Skeletal muscle cell (primary cell): ENCODE measurements at places on chromosomes 4 and X.

- DNase-seq: no peak
Observed at GRCh38 chr4:3237712-3238560, 11.0 kb upstream of the MSANTD1 start.

GRCh38 chrX:120761810-120762209 is 113.9 kb downstream of the CT47B1 start:
- DNase-seq: peak; percentile 56

DNA sequence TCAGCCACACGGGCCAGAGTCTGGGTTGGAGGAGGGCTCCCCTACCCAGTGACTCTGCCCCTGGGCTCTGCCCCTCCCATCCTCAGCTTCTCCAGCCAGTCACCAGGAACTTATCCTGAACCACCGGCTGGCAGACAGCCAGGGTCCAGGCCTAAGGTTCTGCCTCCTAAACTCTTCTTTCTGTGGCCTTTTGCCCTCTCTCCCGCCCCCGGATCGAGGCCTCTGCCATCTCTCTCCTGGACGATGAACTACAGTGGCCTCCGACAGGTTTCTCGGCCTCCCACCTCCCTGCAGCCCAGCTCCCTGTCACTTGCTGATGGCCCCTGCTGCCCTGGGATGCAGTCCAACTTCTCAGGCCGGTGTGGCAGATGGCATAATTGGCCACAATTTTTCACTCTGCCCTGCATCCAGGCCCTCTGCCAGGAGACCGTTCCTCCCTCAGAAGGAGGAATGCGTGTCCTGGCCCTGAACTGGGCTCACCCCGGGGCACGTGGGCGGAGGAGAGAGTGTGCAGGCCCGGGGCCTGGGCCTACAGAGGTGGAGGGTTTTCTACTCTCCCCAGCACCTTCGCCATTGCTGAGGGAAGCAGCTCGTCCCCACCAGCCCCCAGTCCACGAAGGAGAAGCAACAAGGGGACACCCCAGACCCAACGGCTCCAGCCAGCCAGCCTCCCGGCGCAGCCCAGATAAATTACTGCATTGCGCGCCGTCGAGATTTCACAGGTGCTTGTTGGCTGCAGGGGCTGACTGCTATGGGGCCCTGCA is 81.9 kb upstream of the LRPAP1 start:
- DNase-seq: no peak

DNA sequence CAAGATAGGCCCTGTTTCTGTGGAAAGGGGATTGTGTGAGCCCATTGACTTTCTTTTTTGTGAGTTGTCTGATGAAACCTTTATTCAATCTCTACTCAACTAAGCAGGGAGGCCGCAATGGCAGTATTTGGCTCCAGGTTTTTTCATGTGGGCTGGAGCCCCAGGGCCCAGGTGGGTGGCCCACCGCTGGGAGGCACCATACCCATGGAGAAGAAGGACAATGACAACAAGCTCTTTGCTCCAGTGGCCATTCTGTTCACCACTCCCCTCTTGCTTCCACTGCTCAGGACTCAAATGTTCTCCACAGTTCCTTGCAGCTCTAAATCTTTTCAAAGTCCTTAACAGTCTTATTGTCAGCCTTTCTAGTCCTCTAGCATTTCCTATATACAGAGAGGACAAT is 54.1 kb downstream of the HOPX start:
- DNase-seq: no peak

- DNase-seq: no peak
Observed at GRCh38 chrX:21373637-21374162, 518 bp upstream of the CNKSR2 start.

DNA sequence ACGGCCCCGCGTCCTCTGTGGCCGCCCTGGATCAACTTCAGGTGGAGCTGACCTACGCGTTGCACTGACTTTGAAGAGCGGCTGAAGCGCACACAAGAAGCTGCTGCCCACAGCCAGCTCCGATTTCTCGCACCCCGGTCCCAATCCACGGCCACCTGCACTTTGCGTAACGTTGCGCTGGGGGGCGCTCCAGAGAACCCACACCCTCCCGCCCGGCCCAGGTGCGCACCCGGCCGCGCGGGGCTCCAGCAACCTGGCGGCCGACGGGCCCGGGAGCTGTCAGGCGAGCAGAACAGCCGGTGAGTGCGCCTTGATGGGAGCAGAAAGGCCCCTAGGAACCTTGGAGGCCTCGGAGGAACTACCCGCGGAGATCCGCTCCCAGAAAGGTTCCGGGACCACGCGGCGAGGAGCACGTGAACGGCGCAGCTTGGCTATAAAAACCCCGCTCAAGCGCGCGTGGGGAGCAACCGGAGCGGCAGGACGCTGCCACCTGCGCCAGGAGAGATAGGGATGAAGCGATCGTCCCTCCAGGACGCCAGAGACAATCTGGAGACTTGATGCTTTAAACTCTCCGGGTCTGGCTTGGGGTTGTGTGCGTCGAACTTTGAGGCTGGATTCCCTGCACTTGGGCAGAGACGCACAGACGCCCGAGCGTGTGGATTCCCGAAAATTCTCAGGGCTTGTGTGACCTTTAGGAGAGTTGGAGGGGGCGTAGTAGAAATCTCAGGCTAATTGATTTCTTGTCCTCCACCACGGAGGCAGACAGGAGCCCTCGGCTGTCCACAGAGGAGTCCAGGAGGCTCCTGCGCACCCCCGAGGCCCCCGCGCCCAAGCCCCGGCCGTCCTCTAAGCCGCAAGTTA is 591 bp upstream of the NWD2 start:
- no peak for DNase-seq

GRCh38 chr4:181083757-181084361 is 1159.3 kb upstream of the TENM3 start:
- DNase-seq: no peak

- no peak for DNase-seq
Observed at GRCh38 chrX:127276326-127276725, 456.8 kb downstream of the PRR32 start.

DNA sequence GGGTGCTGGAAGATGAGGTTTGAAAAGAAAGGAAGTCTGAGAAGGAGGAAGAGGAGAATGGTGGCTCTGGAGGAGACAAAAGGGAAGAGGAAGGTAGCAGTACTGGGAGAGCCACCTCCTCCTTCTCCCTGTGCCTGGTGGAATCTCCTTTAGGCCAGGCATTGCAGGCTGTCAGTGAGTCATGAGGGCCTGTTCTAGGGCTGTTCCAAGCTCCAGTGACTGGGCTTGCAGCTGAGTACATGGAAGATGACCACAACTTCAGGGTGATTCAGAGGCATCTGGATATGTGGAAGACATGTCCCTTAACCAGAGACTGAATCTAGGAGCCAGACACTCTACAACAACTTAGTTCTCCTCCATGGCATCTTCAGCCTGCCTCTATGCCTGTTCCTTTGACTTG is 107.8 kb downstream of the EFNB1 start:
- DNase-seq: peak; percentile 75

DNA sequence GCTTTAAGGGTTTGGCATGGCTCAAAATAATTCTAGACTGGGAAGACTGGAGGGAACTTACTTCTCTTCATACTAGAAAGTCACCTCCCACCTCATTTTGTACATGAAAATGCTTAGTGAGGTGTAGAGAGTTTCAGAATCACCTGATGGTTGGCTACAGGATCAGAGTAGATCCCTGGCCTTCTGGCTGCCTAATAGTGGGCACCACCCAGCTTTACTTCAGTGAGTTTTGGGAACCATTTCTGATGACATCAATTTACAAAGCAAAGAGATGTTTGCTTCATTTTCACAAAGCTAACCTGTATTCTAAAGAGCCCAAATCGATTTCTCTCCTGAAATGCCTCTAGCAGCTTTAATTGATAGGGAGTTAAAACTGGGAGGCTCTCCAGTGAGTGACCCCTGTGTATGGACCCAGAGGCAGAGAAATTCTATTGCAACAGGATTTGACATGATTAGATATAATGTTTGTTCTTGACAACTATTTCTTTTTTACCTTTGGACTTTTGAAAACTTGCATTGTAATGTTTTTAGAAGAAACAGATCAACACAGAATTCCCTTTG is 180.5 kb downstream of the PTTG2 start:
- DNase-seq: no peak

DNA sequence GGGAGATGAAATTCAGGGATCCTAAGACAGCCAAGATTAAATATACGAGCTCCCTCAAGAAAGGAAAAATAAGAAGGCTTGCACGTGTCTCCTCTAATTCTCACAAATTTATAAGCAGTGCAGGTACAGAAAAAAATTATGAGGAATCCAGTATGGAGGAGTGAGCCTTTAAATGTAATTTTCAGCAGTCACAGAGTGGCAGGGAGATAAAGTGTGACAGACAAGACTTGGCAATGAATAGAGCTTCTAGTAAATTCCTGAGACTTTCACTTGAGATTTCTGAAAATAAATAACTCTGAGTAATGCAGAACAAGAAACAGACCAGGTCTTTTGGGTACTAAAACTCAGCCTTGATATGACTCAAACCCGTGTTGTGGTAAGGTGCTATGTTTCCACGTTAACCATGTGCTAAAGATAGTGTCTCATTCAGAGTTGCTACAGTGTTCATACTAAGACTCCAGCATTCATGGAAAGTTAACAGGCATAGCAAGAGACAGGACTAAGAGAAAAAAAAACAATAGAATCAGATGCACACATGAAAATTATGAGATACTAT is 119.8 kb downstream of the SPOCK3 start:
- DNase-seq: no peak

DNA sequence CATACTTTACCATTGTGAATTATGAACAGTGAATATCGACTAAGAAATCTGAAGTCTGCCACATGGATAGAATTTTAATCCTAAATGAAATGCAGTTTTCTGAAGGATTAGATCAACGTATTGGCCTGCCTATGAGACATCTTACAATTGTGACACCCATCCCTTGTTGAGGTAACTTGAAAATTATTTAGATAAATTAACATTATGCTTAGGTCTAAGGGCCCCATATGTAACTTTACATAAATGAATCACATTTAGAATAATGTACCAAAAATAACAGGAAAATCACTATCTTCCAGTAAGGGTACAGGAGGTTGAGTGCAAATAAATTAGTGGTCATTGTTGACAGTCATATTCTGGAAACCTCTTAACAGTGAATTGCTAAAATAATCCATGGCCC is 13.5 kb downstream of the XAGE5 start:
- DNase-seq: no peak

DNA sequence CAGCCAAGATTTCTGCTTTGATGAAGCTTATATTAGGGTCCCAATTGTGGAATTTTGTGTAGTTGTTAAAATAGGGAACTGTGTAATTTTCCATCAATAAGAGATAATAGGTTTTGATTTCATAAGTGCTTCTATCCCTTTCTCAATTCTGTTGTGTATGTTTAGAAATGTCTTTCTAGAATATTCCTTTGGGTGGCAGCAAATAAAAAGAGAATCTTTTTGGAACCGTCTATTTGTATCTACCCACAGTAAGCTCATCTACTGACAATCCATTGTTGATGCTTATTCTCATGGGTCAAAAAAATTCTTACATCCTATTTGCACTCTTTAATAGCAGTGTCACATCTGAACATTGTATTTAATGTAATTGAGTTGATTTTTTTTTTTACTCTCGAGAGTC is 61.7 kb downstream of the TMA16 start:
- no peak for DNase-seq

DNA sequence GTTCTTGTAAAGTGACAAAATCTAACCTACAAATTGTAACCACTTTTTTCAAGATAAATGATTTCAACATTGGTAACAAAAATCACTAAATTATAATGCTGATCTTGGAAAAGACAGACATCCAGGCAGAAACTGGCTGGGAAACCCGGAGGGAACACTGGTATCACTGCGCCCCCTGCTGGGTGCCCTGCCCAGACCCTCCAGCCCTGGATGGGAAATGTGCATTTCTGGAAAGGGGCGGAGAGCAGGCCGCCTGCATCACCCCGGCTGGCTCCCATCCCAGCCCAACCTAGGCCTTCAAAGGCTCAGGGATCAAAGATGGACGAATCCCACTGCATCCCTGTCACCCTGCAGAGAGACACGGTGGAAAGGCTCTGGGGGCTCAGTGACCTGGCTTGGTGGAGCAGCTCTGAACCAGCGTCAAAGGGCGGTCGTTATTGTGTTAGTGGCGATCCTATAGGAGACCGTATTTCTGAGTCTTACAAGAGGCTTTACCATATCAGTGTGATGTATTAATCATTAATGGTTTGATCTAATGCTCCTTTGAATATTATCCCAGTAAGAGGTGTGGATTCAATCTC is 37.3 kb downstream of the ACOX3 start:
- DNase-seq: no peak

DNA sequence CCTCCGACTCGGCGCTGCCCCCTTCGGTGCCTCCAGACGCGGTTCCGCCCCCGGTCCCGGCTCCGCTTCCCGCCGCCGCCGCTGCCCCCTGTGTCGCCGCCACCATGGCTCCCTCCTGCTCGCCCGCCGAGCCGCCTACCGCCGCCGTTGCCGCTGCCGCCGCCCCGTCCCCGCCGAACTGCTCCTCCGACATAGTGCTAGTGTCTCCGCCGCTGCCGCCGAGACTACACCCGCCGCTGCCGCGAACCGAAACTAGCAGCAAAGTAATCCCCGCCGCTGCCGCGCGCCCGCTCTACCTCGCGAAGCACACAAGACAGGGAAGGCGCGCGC is 340 bp downstream of the HNRNPD start:
- peak; percentile 7 for DNase-seq

DNA sequence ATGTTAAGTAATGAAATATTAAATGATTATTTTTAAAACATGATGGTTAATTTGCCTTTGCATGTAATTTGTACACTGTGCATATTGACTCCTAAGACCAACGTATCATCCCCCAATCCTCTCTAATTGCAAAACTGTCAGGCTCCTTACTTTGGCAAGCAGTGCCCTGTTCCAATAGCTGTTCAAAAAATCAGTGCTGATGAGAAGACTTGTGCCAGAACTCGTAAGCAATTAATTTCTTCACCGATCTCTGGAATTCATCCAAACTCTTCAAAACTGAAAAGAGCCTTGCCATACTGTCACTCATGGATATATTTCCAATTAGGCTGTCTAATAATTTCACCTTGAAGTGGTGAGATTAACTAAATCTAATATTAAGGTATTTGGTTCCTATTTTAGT is 493.9 kb upstream of the NDST4 start:
- DNase-seq: no peak

DNA sequence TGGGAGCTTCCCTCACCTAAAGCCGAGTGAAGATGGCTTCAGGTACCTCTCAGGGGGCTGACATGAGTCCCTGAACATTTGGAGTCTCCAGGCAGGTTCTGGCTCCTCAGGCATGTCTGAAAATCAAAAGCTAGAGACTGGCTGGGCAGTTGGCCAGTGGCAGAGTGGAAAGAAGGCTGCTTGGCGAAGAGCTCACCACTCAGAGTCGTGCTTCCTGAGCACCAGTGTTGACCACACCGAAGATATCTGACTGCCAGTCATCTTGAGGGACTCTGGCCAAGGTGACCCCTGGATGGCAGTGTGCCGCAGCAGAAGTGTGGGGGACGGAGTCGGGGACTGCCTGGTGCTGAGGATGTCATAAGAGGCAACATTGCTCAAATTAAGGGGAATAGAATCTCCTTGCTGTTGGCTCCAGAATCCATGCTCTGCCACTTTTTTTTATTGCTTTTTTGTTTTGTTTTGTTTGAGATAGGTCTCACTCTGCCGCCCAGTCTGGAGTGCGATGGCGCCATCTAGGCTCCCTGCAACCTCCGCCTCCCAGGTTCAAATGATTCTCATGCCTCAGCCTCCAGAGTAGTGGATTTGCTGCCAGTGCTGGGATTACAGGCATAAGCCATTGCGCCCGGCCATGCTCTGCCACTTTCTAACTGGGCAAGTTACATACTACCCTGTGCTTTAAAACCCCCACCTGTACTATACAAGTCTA is 172.5 kb upstream of the GATB start:
- DNase-seq: no peak

GRCh38 chrX:74521961-74522751 is 92.3 kb downstream of the RLIM start:
- DNase-seq: peak; percentile 14

GRCh38 chr4:38757945-38758600 is 24.7 kb downstream of the TLR10 start:
- no peak for DNase-seq

GRCh38 chr4:43048570-43048969 is 156.1 kb downstream of the GRXCR1 start:
- DNase-seq: no peak
